ENCODE measurements at places on chromosomes 11 and 22. TPM values are rescaled to one million over a fixed set of nuclear protein-coding genes. Genes with fewer than 3 reads are reported as not detected.
A peak's percentile ranks its signal among the peaks of the same experiment; 100 is the strongest.

The TKFC gene
- total RNA-seq, result 92.4 TPM

The LDHAL6A gene
- total RNA-seq, result not detected

The GCAT gene
- 87.8 TPM for total RNA-seq

The TNKS1BP1 gene
- 21.9 TPM for total RNA-seq

The HMOX1 gene
- 1.3 TPM for total RNA-seq

The FIBIN gene
- total RNA-seq, result not detected

The DRAP1 gene
- 111 TPM for total RNA-seq

- H3K4me3 ChIP-seq, result no peak overlapping the region
- no peak for DNase-seq
- no peaks in the 10 kb centered on the region for H3K4me1 ChIP-seq
- no peaks in the 10 kb centered on the region for H3K36me3 ChIP-seq
- H3K27me3 ChIP-seq, result no peaks in the 10 kb centered on the region
Measured at GRCh38 chr11:134293119-134294113, 17.2 kb downstream of the GLB1L3 start.

DNA sequence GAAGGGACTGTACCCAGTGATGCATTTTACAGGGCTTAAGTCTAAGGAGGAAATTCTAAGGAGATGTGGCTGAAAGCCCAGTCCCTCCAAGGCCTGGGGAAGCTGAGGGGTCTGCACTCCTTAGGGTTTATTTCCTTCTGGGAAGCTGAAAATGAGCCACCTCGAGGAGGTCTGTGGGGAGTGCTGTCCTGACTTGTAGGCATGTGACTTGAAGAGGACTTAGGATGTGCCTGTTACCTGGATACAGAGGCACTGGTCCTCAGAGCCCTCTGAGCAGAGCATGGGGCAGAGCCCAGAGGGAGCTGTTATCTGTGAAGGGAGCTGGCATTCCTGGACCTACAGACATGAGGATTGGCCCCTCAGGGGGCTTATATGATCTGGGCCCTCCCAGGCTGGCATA lies 77.1 kb downstream of the TP53I11 start:
- no peaks in the 10 kb centered on the region for H3K36me3 ChIP-seq
- H3K4me3 ChIP-seq, result no peak overlapping the region
- H3K27ac ChIP-seq, result no peak overlapping the region
- no peak for DNase-seq
- H3K27me3 ChIP-seq, result no peaks in the 10 kb centered on the region

DNA sequence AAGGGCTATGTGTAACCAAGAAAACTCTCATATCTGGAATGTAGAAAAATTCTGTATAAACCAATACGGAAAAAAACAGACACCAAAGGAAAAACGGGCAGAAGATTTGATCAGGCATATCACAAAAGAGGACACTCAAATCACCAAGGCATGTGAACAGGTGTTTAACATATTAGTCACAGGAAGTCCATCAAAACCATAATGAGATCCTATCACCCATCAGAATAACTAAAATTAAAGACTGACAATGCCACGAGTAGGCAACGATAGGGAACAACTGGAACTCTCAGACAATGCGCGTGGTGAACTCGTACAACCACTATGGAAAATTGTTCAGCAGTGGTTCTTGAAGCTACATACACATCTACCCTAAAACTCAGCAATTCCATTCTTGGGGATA lies 94.5 kb downstream of the MICAL3 start:
- no peak overlapping the region for H3K27ac ChIP-seq
- H3K4me1 ChIP-seq, result peaks cover 66% of the 10 kb centered on the region
- H3K36me3 ChIP-seq, result no peaks in the 10 kb centered on the region
- no peaks in the 10 kb centered on the region for H3K27me3 ChIP-seq

- H3K27me3 ChIP-seq, result no peaks in the 10 kb centered on the region
- no peak overlapping the region for H3K27ac ChIP-seq
- H3K4me3 ChIP-seq, result no peak overlapping the region
- H3K4me1 ChIP-seq, result peaks cover 20% of the 10 kb centered on the region
- no peak for DNase-seq
Measured at GRCh38 chr22:49329636-49330035, 498.0 kb downstream of the BRD1 start.

GRCh38 chr11:103773537-103773936 lies 262.9 kb upstream of the DDI1 start:
- no peaks in the 10 kb centered on the region for H3K36me3 ChIP-seq
- H3K4me1 ChIP-seq, result peaks cover 21% of the 10 kb centered on the region
- no peak for DNase-seq
- no peaks in the 10 kb centered on the region for H3K27me3 ChIP-seq

GRCh38 chr11:47946682-47947559 lies 33.4 kb upstream of the PTPRJ start:
- H3K4me1 ChIP-seq, result peaks cover 18% of the 10 kb centered on the region
- DNase-seq, result no peak

GRCh38 chr11:78533399-78533798 lies 41.3 kb downstream of the NARS2 start:
- peak overlapping the region; percentile 98 for H3K27ac ChIP-seq
- DNase-seq, result peak; percentile 87
- H3K36me3 ChIP-seq, result peaks cover 26% of the 10 kb centered on the region

- H3K36me3 ChIP-seq, result no peaks in the 10 kb centered on the region
- 0 out of 2 replicates have a peak, but pooled peaks cover 3% of the 10 kb centered on the region for H3K27me3 ChIP-seq
- no peak overlapping the region for H3K4me3 ChIP-seq
- no peaks in the 10 kb centered on the region for H3K4me1 ChIP-seq
- H3K27ac ChIP-seq, result no peak overlapping the region
Measured at GRCh38 chr22:20652582-20652981, 121.3 kb upstream of the SERPIND1 start.

DNA sequence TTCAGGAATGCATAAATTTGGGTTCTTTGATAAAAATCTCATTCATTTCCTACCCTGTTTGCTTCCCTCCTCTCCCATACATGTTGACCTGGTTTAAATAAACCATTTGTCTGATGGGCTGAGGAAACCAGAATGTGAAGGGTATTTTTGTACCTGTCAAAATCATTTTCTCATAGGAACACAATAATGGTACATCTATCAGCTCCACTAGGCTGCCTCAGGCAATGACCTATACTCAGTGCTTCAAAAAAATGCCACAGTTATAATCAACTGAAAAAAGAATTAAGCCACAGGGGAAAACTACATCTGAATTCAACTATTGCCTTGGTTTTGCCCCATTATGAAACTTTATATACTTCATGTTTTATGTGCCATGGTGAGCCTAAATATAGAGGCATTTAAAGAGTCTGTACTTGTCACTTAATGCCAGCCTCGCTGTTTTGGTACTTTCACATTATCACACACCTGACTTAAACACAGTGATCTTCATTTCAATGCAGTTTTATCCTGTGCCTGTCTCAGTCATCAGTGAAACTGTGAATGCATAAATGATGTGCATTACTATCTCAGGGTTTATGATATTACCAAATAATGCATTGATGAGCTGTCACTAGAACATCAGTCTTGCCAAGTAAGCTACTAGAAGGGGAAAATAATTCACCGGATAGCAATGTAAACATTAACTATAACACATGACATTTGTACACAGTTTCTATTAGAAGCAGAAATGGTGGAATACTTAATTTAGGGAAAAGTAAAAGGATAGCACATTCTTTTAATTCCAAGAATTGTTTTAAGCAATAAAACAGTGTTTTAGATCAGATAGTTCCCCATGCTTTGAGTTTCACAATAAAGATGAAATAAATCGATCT lies 92.7 kb downstream of the MSANTD4 start:
- H3K4me3 ChIP-seq, result no peak overlapping the region
- H3K27ac ChIP-seq, result no peak overlapping the region
- DNase-seq, result no peak
- H3K36me3 ChIP-seq, result no peaks in the 10 kb centered on the region

DNA sequence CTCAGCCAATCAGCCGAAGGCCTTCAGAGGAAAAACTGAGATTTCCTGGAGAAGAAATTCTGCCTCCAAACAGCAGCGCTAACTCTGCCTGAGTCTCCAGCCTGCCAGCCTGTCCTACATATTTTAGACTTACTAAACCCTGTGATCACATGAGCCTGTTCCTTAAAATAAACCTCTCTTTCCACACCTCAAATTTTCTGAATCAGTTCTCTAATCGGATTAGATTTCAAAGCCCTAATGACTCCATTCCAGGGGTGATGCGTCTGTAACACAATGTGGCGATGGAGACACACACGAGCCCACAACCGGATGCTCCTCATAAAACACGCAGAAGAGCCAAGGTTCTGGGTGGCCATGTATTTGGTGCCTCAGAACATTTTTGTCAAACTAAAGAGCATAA lies 1371.2 kb downstream of the BRD1 start:
- H3K27ac ChIP-seq, result no peak overlapping the region
- peaks cover 2% of the 10 kb centered on the region for H3K27me3 ChIP-seq
- peaks cover 33% of the 10 kb centered on the region for H3K4me1 ChIP-seq
- H3K4me3 ChIP-seq, result no peak overlapping the region
- H3K36me3 ChIP-seq, result no peaks in the 10 kb centered on the region

DNA sequence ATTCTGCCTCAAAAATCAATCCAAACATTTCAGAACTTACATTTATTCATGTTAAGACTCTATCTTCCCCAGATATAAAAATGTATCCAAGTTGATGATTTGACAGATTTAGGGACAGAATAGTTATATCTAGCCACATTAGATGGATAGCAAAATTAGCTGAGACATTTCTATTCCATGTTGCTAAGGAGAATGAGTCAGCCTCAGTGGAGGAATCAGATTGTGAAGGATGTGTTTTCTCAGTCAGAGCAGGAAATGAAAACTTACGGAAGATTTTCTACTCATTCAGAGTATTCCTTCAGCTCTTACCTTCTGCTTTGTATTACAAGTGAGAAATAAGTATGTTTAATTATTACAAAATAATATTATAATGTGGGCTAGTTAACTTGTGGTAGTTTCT lies 556.3 kb upstream of the ANO3 start:
- no peaks in the 10 kb centered on the region for H3K4me1 ChIP-seq
- no peaks in the 10 kb centered on the region for H3K27me3 ChIP-seq
- no peak overlapping the region for H3K27ac ChIP-seq
